ENCODE measurements at places on chromosomes 7 and 10.

GRCh38 chr10:101014230-101014884 lies 14.7 kb downstream of the LZTS2 start:
- DNase-seq = peak; percentile 49

DNA sequence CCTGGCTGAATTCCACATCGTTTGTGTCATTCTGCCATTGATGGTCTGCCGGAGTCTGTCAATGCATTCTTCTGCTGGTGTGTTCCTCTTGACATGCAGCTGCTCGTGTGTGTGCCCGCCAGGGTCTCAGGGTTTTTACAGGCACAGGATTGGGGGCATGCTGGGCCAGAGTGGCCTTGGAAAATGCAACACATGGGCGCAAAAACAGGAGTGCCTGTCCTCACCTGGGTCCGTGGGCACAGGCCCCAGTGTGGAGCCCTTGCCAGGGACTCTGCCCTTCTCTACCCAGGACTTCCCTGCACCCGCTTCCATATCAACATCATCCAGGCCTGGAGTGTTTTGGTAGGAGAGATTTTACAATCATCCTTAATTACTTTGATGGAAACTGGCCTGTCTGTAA lies 340.7 kb downstream of the KIF20B start:
- DNase-seq = no peak

DNA sequence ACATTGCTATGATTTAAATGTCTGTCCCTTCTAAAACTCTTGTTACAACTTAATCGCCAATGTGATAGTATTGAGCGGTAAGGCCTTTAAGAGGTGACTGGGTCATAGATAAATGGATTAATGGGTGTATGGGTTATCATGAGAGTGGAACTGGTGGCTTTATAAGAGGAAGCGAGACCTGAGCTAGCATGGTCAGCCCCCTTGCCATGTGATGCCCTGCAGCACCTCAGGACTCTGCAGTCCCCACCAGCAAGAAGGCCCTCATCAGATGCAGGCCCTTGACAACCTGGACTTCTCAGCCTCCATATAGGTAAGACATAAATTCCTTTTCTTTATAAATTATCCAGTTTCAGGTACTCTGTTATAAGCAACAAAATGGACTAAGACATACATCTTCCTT lies 15.6 kb downstream of the PARP12 start:
- no peak for DNase-seq

- no peak for DNase-seq
Measured at GRCh38 chr7:149855361-149856305, 17.5 kb downstream of the ZNF862 start.

GRCh38 chr10:117892681-117893220 lies 154.0 kb downstream of the RAB11FIP2 start:
- DNase-seq = no peak

GRCh38 chr7:105315357-105315756 lies 73.4 kb downstream of the SRPK2 start:
- no peak for DNase-seq

DNA sequence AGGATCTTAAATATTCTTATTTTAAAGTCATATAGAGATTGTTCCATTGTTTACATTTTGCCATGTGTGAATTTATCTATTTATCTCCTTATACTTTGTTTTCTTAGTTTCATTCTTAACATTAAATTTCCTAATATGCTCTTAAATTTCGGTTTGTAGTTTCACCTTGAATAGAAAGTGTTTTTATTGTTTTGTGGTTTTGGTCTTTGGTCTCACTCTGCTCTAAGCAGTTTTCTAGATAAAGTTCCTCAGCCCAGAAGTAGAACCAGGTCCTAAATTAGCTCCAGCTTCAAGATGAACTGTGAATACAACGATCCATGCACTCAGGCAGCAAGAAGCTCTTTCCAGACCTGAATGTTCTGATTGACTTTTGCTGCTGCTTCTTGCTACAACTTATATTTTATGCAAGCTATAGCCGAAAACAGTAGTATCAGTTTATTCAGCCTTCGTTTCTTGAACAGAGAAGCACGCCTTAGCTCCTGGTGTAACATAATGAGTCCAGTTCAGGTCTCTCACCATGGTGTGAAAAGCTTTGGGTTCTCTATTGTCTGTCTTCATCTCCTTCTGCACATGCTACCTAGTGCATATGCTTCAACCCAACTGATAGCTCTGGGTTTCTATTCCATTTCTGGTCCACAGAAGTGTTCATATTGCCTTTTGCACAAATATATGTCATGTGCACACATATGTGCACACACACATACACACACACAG lies 95.3 kb downstream of the SEM1 start:
- DNase-seq = no peak

DNA sequence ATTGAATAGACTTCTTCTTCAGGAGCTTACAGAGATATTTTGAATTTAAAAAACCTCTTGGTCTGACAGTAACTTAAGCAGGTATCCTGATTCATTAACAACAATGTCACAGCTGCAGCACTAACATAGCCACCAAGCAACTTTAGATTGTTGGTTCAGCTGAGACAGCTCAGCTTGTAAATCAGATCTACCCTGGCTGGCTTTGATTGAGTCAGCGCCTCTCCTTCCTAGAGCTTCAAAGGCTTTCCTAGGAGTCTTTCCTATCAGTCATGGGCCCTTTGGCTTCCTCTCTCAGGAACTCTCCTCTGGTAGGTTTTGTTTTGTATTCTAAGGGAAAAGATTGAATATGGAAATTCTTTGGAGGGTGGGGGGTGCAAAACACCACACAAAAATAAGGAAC lies 70.7 kb upstream of the STEAP4 start:
- no peak for DNase-seq

DNA sequence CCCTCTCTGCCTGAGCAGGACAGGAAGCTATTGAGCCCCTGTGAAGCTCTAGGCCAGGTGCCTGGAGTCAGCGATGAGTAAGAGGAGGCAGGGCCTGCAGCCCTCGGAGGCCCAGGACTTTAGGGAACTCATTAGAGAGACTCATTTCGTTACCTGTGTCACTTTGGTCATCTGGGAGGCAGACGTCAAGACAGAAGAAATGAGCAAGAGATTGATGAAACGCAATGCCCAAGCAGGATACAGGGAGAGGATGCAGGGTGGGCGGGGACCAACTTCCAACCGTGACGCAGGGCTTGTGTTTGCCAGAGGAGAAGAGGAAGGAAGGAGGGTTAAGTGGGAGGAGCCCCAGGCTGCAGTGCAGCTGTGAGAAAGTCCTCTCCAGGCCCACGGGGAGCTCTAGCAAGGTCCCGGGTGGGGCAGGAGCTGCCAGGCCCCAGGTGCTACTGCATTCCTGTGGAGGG lies 26.4 kb upstream of the GNA12 start:
- no peak for DNase-seq

DNA sequence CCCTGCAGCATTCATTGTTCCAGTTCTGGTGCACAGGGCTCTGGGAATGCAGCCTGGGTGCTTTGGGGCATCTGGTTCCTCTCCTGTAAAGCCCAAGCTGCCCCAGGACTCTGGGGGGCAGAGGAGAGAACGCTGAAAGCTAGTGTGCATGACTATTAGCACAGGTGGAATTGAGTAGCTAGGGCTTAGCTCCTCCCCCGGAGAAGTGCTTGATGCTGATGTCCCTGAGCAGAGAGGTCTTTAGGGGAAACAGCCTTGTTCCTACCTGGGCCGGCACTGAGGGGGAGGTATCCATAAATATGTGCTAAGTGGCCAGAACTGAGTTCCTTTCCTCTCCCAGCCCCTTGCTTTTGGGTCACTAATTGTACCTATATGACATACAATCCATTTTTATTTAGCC lies 3.9 kb downstream of the ADCY1 start:
- no peak for DNase-seq

GRCh38 chr10:90306187-90306586 lies 551.7 kb downstream of the HTR7 start:
- no peak for DNase-seq

- no peak for DNase-seq
Measured at GRCh38 chr7:139117599-139118233, 8.2 kb upstream of the ZC3HAV1 start.

DNA sequence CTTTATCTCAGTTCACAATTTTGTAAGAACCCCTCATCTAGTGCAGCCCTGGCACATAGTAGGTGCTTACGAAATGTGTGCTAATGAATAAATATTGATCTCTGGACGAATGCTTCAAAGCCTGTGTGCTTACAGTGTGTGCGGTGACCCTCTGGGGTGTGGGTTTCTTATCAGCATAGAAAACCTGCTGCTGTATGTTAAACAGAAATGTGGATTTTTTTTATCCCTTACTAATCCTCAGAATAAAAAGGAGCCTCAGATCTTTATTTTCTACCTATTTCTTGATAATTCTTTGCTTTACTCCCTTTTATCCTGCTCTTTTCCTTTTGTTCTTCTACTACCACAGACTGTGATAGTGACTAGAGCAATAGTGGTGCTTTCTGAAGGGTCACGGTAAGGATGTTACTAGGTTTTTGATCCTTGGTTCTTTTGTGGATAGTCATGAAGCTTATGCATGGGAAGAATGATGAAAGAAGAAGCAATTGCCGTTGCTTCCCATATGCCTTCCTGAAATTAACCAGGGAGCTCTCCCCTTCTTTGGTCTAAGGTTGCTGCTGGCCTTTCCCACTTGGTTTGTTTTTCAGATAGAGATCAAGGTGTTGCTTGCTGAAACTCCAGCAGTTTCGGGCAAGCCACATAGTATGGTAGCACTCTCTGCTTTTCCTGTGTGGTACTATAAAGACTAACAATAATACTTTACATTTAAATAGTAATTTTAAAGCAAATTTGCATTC lies 44.7 kb downstream of the SPAG6 start:
- DNase-seq = no peak

DNA sequence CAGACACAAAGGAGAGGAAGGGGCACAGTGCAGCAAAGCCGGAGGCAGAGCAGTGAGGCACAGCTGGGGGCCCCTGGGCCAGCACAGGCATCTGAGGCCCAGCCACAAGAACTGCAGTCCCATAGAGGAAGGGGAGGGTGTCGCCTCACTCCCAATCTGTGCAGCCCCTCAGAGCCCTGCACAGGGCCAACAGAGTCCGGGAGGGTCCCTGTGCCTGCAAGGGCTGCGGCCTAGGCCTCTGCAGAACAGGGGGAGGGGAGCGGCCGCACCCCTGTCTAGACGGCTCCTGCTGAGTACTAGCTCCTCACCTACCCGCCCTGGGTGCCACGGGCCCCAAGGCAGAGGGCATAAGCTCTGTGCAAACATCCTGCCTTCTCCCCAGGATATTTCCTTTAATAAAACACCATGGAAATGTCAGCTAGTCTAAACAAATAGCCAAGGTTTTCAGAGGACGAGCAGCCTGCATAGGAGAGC lies 32.4 kb upstream of the RET start:
- DNase-seq = no peak

- DNase-seq = no peak
Measured at GRCh38 chr10:44572146-44572545, 187.2 kb upstream of the CXCL12 start.

DNA sequence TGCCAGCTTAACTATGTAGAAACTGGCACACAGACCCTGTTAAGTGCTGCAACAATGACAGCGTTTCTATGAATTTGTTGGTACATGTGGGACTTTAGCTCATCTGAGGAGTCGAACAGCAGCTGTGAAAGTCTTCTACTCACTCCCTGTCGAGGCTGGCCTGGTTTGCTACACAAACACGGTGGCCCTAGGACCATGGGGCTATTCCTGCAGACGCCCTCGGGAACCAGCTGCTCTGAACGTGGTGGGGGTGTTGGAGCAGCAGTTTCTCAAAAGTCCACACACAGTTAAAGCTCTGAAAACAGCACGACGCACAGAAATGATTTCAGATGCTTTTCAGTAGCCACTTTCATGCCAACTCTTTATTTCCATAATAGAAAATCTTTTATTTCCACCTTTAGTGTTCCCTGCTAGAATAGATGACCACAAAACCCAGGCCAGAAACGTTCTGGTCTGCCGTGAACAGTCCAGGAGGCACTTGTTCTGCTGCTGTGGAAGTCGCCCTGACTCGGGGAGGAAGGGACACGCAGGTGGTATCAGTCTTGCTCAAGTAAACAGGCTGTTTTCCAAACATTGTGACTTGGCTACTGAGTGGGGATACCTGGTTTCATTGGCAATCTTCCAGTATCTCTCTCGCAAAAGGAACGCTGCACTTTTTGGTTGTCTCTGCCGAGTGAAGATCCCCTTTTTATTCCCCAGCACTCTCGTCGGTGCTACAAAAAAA lies 21.5 kb downstream of the GUSB start:
- no peak for DNase-seq

DNA sequence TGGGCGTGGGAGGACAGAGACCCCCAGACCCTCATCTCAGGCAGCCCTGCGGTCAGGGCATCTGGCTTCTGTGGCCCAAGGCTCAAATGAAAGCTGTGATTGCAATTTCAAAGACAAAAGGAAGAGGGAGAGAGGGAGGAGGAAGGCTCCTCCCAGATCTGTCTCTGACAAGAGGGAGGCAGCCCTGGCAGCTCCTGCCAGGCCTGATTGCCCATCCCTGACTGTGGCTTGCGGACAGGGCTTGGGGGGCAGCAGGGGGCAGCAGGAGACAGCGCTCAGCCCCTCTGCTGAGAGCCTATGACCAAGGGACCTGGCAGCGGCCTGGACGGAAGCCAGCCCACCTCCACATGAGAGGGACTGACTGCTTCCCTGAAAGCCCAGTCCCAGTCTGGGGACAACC lies 91.8 kb downstream of the PTPRN2 start:
- no peak for DNase-seq

- no peak for DNase-seq
Measured at GRCh38 chr7:96236198-96237039, 85.5 kb downstream of the SLC25A13 start.

- DNase-seq = no peak
Measured at GRCh38 chr7:142620402-142620801, 128.9 kb upstream of the PRSS1 start.

DNA sequence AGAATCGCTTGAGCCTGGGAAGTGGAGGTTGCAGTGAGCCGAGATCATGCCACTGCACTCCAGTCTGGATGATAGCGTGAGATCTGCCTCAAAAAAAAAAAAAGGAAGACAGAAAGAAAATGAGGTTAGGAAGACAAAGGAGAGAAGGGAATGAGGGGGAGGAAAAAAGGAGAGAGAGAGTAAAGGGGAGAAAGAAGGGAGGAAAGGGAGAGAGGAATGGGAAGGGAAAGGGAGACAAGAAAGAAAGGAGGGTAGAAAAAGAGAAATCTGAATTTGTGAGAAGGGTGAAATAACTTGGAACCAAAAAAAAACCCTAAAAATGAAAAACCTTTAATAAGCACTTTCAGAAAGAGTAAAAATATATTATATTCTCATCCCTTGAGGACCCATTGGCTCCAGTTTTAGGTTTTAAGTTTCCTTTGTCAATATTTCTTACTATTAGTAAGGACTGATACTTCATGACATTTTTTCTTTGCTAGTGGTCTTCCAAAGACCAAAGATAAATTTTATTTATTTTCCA lies 54.9 kb downstream of the POT1 start:
- DNase-seq = no peak

- DNase-seq = no peak
Measured at GRCh38 chr10:77850620-77851231, 75.8 kb downstream of the DLG5 start.
